ENCODE measurements at places on chromosomes 7 and 10.

DNA sequence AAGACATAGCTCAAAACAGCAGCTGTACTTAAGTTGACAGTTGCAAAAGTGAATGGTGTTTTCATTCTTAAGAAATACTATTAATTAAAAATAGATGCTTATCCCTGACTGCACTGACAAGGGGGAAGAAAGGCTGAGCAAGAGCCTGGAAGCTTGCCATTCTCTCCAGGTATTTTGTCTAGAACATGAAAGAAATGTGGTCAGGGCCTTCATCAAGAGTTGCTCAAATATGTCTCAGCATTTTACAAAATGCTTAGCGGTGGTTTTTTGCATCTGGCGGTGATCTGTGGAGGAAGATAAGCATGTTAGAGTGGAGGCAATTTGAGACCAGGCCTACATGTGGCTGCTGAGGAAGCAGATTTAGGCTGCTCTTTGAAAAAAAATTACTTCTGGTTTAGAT is 46.4 kb upstream of the CC2D2B start:
- DNase-seq: no peak

DNA sequence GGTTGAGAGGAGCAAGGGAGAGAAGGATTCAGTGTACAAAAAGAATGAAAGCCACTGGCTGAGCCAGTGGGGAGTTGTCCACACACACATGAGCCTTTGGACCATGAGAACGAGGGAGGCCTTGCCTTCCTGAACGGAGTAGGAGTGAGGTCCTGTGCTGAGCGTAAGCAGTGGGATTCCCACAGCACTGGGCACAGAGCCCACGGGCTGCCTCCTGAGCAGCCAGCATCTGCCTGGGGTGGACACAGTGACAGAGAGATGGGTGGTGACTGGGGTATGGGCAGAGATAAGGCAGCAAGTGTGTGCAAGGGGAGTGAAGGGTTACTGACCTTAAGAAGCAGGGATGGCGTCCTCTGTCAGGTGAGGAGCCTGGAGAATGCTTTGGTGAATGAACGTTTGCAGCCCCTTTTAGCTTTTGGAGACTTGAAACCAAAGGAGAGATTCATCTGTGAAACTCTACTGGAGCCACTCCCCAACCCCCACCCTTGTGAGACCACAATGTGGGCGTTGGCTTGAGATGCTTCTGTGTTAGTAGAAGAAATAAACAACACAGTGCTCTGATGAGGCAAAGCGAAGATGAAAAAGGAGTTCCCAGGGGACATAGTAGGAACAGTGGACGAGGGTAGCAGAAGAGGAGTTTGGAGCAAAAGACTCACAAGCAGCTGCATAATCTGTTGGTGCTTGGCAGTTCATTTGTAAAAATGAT is 56.5 kb downstream of the FIGNL1 start:
- no peak for DNase-seq

- DNase-seq: no peak
Observed at GRCh38 chr7:214410-215212, 22.2 kb downstream of the FAM20C start.

DNA sequence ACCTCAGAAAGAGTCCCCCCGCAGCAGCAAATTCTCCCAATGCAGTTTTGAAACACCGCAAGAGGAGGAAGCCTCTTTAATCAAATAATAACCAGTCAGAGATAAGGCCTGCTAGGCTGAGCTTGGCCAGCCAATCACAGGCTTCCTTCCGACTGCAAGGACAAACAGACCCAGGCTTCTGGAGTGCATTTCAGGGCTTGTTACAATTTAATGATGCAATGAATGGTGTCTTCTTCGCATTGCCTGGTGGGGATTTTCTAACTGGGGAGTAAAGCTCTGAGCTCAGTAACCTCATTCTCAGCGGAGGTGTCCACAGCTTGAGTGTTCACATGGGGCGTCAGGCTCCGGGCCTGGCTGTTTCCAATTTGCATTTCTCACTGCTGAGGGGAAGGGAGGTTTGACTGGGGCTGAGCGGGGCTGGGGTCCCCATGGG is 31.8 kb upstream of the GPAM start:
- no peak for DNase-seq

DNA sequence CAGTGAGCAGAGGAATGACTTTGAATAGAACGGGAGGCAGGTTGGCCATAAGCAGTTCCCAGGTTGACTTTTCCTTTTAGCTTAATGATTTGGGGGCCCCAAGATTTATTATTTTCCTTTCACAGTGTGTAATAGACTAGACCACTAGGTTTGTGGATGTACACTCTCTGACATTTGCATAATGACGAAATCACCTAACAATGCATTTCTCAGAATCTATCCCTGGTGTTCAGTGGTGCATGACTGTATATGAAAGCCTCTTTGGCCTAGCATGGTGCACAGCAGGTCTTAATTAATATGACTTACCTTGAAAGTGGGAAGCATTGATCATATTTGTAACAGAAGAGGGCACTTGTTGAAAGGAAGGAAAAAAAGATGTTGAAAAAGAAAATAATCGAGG is 761.9 kb downstream of the TYW1 start:
- DNase-seq: no peak

DNA sequence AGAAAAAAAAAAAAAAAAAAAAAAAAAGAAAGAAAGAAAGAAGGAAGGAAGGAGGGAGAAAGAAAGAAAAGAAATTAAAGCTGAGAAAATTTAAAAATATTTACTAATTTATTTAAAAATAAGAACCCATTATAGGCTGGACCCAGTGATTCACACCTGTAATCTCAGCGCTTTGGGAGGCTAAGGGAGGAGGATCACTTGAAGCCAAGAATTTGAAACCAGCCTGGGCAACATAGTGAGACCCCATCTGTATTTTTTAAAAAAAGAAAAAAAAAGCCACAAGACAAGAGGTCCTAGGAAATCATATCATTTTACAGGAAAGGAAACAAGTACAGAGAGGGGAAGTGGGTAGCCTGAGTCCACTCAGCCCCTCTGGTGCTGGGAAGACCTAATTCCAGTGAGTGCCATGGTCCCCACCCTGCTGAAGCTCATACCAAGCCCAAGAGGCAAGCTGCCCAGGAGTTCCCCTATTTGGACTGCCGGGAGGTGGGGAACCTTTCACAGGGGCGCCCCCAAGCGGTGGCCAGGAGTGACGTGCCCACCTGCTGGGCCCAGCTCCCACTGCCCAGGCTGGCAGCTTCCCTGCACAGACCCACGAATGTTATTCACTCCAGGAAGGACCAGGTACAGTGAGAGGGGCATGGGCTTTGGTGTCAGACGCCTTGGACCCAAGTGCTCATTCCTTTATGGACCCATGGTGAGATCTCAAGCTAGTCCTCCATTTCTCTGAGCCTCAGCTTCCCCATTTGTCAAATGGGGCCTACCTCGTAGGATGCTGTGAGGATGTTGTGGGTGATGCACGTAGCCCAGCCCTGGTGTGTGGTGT is 133.6 kb downstream of the ZMIZ1 start:
- DNase-seq: no peak

DNA sequence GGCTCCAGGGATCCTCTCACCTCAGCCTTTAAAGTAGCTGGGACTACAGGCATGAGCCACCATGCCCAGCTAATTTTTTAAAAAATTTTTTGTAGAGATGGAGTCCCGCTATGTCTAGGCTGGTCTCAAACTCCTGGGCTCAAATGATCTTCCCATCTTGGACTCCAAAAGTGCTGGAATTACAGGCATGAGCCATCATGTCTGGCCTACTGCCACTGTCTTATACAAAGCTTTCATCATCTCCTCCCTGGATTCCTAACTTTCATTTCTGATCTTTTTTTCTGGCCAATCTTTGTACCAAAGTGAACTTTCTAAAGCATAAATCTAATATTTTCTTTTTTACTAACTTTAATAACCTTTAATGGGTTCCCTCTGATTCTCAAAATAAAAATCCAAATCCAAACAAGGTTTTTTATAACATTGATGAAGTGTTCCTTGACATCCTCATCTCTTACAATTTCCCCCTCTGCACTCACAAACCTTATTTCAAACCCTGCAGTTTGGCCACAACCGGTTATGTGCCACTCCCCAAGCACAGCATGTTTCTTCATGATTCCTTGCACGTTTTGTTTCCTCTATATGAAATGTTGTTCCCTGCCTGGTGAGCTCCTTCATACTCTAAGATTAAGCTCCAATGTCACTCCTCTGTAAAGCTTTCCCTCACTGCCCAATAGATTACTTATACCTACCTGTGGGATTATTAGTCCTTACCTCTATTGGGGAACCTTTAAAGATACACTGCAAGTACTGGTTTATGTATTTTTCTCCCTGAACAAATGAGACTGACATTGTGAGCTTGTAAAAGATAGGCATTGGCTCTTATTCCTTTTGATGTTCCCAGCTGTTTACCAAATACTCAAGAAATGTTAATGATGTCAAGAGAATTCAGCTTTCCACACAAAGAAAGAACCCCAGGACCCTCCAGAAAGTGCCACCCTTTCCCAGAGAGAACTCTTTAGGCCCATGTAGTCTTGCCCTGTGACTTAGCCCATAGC is 101.7 kb downstream of the HOXA1 start:
- no peak for DNase-seq

DNA sequence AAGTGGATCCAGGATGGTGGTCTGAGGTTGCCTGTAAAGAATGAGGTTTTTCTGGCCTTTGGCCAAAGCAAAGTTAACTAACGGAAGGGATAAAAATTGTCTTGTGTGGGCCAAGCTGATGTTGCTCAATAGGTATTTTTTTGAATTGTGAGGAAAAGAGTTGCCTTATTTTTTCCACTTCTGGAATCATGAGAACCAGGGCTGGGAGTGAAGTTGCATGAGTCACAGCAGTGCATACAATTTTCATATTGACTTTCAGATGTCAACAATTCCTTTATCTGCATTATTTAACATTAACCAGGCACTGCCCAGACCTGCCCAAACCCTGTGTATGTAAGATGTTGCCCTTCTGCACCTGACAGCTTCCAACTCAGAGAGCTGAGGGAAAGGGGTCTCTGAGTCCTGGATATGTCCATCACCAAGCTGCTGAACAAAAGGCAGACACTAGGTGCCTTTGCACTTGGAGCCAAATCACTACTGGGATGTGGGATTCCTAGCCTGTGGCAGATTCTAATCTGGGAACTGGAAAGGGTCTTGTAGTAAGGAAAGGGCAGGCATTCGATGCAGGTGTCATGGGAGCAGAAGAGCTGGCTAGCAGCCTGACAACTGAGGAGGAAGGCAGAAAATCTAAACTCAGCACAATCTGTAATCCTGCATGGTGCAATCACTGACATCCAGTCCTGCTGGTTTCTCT is 52.3 kb upstream of the SLC35B4 start:
- no peak for DNase-seq

GRCh38 chr10:70884741-70885140 is 3.6 kb downstream of the PCBD1 start:
- DNase-seq: no peak

DNA sequence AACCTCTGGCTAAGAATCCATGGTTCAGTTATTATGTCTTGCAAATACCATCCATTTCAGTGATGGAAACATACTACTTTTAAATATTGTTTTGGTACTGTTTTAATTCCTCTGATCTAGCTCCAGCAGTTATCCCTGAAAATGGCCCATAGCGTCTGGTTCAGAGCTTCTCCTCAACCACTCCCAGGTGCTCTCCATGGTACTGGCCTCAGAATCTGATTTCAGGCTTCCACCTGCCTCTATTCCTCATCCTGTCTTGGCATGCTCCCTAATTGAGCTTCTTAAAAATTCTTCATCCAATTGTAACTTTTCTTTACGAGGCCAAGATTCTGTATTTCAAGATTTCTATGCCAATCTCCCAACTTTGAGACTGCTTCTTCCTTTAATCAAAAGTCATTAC is 236.3 kb downstream of the HTR7 start:
- no peak for DNase-seq

GRCh38 chr7:127629268-127629854 is 11.4 kb upstream of the PAX4 start:
- DNase-seq: no peak

GRCh38 chr7:154530136-154530535 is 472.8 kb downstream of the PAXIP1 start:
- DNase-seq: no peak

GRCh38 chr10:125205431-125205830 is 45.1 kb upstream of the CTBP2 start:
- DNase-seq: no peak

DNA sequence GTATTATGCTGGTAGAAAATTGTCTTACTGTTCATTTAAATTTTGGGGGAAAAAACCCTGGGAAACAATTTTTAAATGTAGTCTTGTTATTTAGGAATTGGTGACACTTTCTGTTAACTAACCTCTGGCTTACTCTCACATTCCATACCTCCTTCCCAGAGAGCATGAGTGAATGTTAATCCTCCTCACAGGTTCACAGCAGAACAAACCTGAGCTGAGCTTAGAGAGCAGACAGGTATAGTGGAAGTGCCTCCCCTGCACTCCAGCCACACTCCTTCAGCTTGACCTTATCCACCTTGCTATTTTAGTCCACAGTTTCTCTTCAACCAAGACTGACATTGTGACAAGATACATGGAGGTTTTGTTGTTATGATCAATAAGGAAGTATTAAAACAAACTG is 235.9 kb downstream of the FOXP2 start:
- no peak for DNase-seq

DNA sequence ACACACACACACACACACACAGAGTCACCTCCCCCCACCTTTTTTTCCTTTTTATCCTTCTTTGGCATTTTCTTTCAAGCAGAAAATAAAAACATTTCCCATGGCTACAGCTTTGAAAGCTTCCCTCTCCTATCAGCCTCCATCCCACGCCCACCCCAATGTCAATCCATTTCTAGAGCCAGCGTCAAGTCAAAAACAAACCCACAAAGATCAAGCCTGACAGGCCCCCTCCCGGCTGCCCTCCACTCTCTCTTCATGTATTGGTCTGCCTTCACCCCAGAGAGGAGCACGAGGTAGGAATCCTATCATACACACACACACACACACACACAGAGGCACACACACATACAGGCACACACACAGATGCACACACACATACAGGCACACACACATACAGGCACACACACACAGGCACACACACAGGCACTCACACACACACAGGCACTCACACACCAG is 8.0 kb upstream of the TNRC18 start:
- DNase-seq: no peak

- DNase-seq: no peak
Observed at GRCh38 chr7:79091661-79092060, 361.8 kb downstream of the MAGI2 start.

GRCh38 chr10:60375293-60376004 is 14.2 kb downstream of the ANK3 start:
- DNase-seq: no peak

Data from ascending aorta (tissue), 2 donors.